Kasumi-1 (cell line): ENCODE measurements at places on chromosomes 2 and 18.

GRCh38 chr2:26325851-26326250, 20.1 kb upstream of the SELENOI start:
- DNase-seq = no peak

DNA sequence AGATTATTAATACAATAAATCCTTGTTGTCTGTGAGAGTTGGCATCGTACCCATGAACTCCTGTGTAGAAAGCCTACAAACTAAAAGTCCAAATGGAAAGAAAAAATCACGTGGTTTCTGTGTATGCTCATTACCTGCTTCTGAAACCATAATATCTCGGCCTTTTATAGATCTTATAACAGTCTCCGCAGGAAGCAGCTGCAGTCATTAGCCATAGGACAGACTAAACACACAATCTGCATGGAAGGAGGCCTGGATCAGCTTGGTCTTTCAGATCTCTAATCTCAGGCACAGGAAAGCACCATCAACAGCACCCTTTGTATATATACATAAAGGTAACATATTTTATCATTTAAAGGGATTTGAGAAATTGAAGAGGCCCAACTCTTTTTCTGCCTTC, 508.9 kb upstream of the TCF4 start:
- no peak for DNase-seq

DNA sequence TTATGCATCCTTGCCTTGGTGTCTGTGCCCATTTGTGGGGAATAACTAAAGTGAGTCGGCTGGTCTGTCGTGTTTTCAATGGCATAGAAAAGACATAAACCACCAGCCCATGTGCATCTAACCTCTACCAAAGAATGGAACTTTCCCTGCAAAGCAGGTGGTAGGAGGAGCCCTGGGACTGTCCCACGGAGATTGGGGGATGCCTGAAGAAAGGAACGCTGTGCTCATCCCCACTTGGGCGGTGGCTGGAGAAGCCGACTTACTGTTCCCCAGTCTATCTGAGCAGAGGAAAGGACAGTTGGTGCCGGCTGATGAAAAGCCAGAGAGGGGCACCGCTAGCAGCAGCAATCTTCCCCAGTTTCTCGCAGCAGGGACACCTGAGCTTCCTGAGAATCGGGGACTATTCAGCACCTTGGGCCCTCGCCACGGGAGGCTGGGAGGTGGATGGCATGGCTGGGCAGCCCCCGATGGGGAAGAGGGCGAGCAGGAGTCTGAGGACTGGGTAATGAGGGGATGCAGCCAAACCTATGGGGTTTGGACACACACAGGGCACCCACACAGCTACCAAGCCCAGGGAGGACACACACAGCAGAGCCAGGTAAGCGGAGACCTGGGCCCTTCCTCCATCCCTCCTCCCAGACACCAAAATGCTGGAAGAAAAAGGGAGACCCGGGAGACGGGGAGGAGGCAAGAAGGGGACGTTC, 53.7 kb upstream of the AGAP1 start:
- DNase-seq = no peak

GRCh38 chr2:130319536-130319935, 23.2 kb upstream of the IMP4 start:
- no peak for DNase-seq

GRCh38 chr2:44944102-44944951, 2.8 kb downstream of the SIX3 start:
- DNase-seq = no peak

DNA sequence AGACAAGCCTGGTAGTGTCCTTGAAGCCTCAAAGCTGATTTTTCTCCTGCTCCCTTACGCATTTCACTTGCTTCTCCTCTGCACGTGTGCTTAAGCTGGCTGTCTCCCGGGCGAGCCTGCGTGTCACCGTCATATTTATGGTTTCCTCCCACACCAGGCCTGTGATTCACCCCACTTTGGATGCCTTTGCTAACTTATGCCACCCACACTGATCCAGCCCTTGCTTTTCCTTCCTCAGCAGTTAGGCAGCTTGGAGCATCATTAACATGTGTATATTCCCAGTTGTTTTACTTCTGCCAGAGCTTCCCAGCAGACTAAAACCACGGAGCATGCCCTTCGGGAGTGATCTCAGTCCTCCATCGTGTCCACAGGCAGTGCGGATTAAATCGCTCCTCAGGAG, 2.2 kb downstream of the ST3GAL5 start:
- peak; percentile 57 for DNase-seq

DNA sequence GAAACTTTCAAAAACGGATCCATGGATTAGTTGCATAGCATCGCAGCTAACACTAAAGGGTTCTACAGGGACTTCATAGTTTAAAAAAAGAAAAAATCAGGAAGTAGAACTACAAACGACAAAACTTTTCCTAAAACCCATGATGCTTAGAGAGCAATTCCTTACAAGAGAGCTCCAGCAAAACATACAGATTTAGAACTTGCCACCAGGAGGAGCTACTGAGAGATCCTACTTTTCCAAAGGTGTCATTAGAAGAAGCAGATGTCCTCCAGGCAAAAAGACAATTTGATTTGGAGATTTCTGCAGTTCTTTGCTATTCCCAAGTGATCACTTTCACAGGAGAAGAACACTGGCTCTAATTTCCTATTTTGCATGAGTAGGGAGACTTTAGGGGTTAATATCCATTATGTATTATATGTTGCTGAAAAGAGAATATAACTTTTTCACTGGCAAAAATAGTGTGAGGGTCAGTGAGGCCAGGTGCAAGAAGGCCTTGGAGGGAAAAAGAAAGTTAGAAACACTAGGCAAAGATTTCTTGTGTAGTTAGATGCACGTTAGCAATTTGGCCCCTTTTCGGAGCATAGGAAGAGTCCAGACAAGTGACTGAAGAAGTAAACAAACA, 436.2 kb downstream of the SUCLG1 start:
- peak; percentile 65 for DNase-seq

- DNase-seq = no peak
These were observed 112.4 kb downstream of the FEZ2 start for GRCh38 chr2:36485521-36485920.

DNA sequence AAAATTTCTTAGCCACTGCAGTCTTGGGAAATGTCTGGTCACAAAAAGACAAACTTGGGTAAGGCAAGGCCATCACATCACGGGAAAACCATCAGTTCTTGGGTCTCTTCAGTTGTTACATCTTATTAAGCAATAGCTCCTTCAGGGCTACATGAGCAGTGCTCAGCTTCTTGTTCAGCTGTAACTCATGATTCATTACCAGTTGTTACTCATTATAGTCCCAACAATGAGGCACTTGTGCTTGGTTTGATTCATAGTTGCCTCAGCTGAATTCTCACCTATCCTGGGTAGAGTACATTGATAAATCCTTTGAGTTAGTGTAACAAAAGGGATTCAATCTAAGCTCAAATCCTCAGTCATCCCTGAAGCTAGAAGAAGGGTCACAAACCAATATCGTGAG, 102.4 kb upstream of the DCC start:
- no peak for DNase-seq

DNA sequence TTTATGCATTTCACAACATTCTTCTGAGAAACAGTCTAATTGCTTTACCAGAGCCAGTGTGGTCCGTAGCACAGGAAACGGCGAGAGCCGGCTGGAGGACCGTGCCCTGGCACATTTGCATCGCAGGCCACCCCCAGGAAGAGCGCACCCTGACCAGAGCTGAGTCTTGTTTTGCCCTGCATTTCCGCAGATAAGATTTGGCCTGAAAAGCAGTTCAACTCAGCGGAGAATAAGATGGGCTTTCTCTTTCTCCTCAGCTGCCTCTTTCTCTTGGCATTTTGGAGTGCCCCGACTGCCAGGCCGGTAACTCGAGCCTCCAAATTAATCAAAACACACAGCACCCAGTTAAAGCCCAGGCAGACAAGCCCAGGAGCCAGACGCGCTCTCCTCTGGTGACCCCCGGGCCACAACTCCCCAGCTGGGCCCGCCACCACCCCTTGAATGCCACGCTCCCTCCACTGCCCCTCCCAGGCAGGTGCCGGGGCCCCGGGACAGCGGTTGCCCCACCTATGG, 464 bp downstream of the COL4A4 start:
- DNase-seq = no peak

DNA sequence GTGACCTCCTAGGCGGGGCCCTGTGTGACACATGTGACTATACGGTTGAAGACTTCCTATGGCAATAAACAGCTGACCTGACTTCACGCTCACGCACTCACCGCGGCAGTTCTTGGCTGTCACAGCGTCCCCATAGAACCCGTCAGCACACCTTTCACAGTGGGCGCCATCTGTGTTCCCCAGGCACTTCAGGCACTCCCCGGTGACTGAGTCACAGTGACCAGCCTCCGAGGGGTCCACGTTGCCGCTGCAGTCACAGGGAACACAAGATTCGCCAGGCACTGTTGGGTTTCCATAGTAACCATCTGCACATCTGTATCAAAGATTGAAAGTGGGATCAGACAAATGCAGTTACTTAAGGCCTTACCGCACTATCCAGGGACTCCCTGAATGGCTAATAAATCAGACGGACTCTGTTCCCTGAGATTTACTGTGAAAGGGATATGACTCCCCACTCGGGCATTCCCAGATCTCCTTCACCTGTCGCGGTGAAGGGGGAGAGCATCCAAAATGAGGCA, 94.5 kb downstream of the LAMA1 start:
- no peak for DNase-seq

GRCh38 chr2:119512946-119513345, 11.3 kb downstream of the SCTR start:
- DNase-seq = no peak

- DNase-seq = no peak
These were observed 667 bp upstream of the SCYGR4 start for GRCh38 chr2:227616631-227617030.

DNA sequence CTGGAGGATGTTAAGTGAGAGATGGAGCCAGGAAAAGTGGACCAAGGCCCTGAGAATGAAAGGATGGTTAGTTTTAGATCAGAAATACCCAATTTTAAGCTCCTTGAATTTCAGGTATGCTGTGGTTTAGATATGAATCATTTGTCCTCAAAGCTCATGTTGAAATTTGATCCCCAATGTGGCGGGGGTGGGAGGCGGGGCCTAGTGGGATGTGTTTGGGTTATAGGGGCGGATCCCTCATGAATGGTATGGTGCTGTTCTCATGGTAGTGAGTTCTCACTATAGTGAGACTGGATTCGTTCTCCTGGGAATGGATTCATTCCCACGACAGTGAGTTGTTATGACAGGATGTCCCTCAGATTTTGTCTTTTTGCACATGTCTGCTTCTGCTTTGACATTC, 11.4 kb downstream of the MYO5B start:
- DNase-seq = no peak

- no peak for DNase-seq
These were observed 89.5 kb downstream of the SLC4A10 start for GRCh38 chr2:161713706-161714105.

DNA sequence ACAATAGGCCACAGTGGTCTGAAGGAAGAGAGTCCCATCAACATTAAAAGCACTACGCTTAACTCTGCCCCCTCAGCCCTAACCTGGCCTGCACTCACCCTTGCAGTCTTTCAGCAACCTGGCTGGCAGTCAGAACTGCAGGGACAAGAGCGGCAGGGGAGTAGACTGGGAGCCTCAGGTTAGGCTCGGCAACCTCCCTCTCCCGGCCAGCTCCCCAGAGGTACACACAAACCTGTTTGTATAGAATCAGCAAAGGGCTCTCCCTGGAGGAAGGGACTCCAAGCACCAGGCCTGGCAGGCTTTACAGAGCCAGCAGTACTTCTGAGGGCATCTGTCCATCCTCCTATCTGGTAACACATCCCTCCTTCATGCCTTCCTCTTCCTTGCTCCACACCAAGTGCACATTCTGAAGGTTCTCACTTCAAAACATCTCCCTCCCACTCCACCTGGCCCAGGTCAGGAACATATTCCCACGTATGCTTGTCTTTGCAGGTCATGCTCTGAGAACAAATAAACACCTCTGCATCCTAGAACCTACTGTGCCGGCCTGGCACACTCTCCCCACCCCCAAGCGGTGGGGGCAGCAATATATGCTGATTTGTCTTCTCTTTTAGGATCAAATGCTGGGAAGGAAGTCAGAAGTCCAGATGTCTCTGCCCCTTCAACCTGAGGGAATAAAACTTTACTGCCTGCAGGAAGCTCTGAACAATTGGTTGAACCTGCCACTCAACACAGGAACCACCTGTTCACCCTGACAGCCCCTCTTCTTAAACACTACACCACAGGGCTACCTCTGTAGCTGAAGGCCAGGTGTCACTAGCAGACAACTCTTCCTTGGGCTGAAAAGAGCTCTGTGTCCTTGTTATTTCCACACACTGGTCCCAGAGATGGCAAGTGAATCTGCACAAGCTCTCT, 12.6 kb upstream of the SFXN5 start:
- no peak for DNase-seq

DNA sequence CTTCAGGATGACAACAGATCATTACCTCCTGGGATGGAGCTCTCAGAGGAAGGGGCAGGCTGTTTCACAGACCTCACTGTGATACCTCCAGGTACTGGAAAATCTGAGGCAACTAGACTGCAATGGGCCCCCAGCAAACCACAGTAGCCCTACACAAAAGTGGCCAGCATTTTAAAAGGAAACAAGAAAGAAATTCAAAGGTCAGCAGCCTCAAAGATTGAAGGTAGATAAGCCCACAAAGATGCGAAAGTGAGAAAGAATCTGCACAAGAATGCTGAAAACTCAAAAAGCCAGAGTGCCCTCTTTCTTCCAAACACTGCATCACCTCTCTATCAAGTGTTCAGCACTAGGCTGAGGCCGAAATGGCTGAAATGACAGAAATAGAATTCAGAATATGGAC, 499.5 kb upstream of the CHAC2 start:
- no peak for DNase-seq

DNA sequence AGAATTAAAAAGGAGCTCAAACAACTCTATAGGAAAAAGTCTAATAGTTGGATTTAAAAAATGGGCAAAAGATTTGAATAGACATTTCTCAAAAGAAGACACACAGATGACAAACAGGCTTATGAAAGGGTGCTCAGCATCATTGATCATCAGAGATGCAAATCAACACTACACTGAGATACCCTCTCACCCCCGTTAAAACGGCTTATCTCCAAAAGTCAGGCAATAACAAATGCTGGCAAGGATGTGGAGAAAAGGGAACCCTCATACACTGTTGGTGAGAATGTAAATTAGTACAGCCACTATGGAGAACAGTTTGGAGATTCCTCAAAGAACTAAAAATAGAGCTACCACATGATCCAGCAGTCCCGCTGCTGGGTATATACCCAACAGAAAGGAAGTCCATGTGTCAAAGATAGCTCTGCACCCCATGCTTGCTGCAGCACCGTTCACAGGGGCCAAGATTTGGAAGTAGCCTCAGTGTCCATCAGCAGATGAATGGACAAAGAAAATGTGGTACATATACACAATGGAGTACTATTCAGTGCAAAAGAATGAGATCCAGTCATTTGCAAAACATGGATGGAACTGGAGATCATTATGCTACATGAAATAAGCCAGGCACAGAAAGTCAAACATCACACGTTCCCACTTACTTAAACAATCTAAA, 46.7 kb upstream of the B3GNT7 start:
- peak; percentile 8 for DNase-seq

- DNase-seq = no peak
These were observed 40.0 kb downstream of the NPAS2 start for GRCh38 chr2:100859902-100860301.
